Stimulated activated CD4-positive, alpha-beta T cell treated with anti-CD3 and anti-CD28 coated beads, Interleukin-12 subunit alpha, Interleukin-12 subunit beta, amount 100 ng/mL, for 48 hours (primary cell): ENCODE measurements at places on chromosomes 16 and 17.

- no peak for DNase-seq
These were observed 28.5 kb downstream of the ENDOV start for GRCh38 chr17:80443498-80443897.

- no peak for DNase-seq
These were observed 8.9 kb downstream of the ACOX1 start for GRCh38 chr17:75970011-75970523.

DNA sequence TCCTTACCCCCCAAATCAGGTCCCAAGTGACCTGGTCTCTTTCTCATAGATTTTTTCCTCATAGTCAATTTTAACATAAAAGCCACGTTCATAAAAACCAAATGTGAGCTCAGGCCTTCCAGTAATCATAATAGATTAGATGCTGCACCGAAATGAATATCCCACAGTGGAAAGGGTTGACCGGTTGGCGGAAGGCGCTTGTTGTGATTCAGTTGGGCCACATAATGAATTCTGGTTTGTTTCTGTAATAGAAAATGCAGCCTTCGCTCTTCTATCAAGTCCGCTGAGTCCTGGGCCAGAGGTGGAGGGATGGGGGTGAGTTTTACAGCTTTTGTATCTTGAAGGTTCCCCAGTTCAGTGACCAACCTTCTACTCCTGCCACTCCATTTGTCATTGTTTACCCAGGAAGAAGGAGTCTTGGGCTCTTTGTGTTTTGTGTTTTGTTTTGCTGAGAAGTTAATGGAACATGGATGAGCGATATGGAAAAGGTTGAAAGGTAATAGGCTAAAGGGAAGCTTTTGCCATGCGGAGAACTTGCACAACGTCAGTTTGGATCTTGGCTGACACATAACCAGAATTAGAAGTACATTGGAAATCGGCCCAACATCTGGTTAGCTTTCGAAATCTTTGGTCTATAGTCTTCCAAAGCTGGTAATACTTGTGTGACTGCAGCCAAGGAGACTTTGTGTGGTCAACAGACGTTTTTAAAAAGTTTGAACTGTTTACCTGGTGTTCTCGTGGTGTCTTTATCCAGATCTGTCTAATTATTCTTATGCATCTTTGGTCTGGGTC, 89.5 kb downstream of the CLEC16A start:
- DNase-seq = no peak

DNA sequence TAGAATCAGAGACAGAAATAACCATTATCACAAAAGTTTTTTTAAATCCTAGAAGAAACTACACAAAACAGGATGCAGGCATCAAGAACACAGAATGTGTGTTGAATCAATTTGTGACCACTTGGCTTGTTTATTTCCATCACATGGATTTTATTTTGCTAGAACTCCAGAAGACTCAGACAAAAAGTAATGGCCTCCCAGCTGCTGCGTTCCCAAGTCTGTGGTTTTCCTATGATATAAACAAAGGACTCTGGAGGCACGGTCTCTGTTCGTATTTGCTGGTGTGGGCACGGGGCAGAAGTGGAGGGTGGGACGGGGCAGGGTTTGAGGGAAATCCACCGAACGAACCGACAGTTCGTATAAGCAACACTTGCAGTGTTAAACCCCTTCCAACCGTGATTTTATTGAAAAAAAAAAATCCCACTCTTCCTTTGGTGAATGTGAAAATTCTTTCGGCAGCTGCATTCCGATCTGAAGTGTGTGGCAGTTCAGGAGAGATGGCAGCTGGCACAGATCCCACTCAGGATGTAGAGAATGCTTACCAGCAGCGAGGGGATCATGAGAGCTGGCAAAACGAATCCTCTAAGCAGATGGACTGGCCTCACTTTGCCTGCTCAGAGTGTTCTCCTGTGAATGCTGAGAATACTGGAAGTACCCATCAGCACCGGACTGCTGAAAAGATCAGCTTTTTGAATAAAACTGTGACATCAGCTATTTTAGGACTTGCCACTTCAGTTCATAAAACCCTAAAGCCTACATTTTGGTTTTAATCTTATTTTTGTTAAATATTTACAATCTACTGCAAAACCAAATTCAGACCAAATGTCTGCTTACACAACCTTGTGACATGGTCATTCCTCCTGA, 165.2 kb downstream of the VPS53 start:
- DNase-seq = no peak

DNA sequence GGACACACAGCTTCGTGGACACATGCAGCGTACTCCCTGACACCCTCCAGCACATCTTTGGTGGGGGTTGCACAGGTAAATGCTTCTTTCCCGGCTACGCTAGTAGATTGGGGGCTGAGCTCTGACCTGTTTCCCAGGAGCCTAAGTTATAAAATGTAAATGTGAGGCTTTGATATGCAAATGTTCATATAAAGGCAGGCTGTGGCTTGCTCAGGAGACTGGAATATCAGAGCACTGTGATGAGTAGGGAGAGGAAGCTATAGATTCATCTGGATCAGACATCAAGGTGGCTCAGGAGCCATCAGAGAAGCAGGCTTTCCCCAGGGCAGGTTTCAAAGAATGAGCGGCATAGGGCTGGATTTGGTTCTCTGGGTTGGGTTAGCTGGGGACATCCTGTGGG, 3.4 kb upstream of the ETV4 start:
- DNase-seq = no peak

DNA sequence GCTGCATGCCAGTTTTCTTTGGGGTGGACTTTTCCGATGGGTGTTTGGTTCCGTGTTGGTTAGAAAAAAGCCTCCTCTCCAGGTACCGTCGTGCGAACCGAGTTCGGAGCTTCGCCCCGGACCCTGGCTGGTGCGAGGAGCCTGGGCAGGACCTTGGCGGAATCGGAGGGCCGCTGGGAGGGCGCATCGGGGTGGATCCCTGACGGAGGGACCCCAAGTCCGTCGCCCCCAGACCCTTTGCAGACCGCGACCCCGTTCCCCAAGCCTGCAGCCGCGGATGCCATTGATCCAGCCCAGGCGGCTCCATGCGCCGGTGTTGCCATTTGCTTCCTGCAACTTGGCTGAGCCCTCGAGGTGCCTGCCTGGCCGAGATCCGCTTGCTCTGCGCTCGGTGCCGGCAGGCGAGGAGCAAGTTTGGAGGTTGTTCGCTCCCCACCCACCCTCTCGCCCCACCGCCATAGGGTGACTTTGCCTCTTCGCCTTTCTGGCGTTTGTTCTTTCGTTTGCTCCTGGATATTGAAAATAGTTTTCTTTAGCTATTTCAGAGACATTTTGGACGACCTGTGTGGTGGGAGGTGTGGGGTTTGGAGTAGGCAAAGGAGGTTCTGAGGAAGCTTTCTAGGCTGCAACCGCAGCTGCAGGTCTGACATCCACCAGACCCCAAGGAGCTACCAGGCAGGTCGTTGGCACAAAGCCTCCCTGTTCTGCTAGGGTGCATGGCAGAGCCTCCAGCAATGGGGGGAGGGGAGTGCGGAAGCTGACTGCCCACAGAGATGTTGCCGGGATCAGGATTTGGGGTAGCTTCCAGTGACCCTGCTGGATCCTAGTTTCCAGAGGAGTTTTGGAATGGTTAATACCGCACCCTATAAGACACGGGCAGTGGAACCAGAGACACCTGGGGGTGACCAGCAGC, 58.2 kb downstream of the RAP1GAP2 start:
- no peak for DNase-seq

GRCh38 chr17:15444805-15445204, 22.6 kb downstream of the CDRT4 start:
- no peak for DNase-seq

DNA sequence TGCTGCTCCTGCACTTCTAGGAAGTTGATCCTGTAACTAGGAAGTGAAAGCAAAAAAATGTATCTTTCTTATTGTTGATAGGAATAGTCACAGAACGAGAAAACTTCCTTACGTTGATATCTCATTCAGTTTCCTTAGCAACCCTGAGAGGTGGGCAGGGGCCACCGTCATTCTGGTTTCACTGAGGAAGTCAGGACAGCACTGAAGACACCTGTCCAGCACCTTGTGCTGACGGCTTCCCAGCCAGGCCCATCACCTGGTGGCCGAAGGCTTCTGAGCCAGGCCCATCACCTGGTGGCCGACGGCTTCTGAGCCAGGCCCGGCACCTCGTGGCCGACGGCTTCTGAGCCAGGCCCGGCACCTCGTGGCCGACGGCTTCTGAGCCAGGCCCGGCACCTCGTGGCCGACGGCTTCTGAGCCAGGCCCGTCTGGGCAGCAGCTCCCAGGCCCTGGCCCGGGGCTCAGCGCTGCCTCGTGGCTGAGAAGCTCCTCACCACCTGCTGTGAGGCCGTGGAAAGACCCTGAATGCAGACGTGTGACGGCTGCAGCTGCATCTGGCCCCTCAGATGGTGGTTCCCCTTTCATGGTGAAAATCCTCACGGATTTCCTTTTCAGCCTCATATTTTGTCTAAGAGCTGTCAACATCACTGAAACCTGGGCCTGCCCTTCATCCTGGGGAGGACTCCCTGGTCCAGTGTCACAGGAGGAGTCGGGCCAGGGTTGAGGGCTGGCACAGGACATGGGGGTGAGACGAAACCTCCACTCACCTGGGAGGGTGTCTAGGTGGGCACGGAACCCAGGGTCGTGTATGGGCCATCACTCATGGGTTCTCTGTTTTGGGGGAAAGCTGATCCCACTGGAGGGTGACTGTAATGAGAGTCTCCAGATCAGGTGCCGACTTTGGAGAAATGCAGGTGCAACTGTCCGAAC, 33.0 kb upstream of the ZNF750 start:
- no peak for DNase-seq

- no peak for DNase-seq
These were observed 6.5 kb upstream of the KLHL36 start for GRCh38 chr16:84641643-84642358.

GRCh38 chr16:51119556-51119955, 31.5 kb downstream of the SALL1 start:
- DNase-seq = no peak

DNA sequence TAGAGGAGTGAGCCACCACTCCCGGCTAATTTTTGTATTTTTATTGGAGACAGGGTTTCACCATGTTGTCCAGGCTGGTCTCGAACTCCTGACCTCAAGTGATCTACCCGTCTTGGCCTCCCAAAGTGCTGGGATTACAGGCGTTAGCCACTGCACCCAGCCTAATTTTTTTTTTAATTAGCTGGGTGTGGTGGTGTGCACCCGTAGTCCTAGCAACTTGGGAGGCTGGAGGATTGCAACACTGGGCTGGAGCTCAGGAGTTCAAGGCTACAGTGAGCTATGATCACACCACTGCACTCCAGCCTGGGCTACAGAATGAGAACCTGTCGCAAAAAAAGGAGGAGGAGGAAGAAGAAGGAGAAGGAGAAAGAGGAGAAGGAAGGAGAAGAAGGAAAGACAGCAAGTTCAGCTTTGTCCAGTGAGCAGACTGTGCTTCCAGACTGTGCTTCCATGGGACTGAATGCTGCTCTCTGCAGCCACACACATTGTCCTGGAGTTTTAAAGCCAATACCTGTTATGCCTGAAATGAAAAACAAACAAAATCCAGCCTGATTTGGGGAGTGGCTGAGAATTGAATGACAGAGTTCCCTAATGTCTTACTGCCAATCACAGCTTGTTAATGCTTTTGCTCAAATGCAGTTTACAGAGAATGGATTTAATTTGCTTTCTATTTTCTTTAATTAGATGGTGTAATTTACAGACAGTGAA, 2.8 kb upstream of the TNFRSF13B start:
- DNase-seq = no peak

- DNase-seq = no peak
These were observed 23.1 kb downstream of the KDM8 start for GRCh38 chr16:27226476-27226875.

- DNase-seq = no peak
These were observed 12.0 kb upstream of the PNPO start for GRCh38 chr17:47929218-47930000.

- DNase-seq = no peak
These were observed 101.9 kb downstream of the LITAF start for GRCh38 chr16:11484691-11485258.

GRCh38 chr17:40417258-40417608, 463 bp downstream of the TOP2A start:
- DNase-seq = no peak

GRCh38 chr17:64176556-64176955, 46.6 kb upstream of the ERN1 start:
- no peak for DNase-seq
